ENCODE measurements at places on chromosomes 7 and 10. TPM values are rescaled to one million over a fixed set of nuclear protein-coding genes. Genes with fewer than 3 reads are reported as not detected.

PIP4K2A gene
- total RNA-seq = 60.9 TPM

TUBB8 gene
- 1.5 TPM for total RNA-seq

TUBAL3 gene
- not detected for total RNA-seq

LRCH4 gene
- 34.5 TPM for total RNA-seq

FKBP6 gene
- 0.19 TPM for total RNA-seq

LIPK gene
- total RNA-seq = not detected

ELFN1 gene
- total RNA-seq = 2.0 TPM

NAT16 gene
- total RNA-seq = 0.84 TPM

TAS2R41 gene
- total RNA-seq = not detected

SPDYE9 gene
- not detected for total RNA-seq

UCMA gene
- total RNA-seq = 4.1 TPM

TMEM213 gene
- not detected for total RNA-seq

DNA sequence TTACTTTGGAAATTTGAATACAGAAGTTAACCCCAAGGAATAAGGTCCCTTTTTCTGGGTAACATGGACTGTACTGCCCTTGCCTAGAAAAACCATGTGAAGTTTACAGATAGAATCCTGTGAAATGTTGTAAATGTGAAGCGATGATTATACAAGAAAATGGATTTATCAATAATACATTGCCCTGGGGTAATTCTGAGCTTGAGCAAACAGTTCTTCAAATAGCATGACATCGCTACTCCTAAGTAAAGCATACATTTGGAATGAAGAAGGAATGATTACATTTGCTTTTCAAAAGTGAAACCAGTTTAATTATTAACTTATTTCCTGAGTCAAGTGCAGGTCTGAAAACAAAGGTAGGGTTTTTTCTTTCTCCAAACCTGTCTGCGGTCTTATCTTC lies 43.3 kb upstream of the FZD8 start:
- DNase-seq = no peak

DNA sequence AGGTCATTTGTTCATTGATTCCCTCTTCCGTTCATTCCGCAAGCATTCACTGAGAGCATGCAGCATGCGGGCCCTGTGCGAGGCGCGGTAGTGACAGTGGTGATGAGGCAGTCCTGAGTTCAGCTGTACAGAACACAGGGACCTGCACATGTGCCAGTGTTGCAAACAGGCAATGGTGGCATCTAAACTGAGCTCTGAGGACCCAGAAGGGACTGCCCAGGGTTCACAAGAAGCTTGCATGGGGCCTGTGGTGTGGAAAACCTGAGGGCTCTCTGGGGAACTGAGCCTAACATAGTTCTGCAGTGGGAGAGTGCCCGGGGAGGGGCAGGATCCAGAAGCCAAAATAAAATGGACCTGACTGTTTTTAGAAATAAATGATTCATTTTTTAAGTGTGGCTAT lies 13.2 kb downstream of the ZNF488 start:
- peak; percentile 20 for DNase-seq

- no peak for DNase-seq
Measured at GRCh38 chr10:1651270-1651966, 85.9 kb downstream of the ADARB2 start.

DNA sequence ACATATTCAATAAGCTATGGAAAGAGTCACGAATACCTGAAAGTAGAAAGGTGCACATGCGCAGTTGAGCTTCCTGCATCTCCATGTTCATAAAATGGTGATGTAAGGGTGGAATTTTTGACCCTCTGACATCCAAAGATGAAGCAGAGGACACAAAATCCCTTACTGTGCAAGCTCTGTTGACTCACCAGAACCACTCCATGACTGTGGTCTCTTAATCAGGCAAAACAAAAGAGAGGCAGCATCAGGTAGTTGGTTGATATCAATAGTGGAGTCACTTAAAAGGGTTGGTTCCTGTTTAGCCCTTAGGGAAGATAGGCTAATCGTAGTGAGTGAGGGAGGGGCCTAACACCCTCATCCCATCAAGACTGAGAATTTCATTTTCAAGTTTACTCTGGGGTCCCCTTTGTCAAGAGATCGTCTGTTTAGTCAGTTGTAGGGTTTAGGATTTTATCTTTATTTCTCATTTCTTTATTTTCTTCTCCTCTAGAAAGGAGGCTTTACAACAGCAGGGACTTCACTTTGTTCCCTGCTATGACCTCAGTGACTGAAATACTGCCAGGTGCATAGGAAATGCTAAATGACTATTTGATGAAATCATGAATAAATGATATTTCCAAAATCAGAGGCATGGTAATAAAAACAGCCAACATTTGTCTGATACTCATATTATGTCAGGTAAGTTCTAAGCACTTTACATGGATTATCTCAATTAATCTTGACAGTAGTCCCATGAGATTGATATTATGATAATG lies 98.1 kb downstream of the CD36 start:
- DNase-seq = no peak

DNA sequence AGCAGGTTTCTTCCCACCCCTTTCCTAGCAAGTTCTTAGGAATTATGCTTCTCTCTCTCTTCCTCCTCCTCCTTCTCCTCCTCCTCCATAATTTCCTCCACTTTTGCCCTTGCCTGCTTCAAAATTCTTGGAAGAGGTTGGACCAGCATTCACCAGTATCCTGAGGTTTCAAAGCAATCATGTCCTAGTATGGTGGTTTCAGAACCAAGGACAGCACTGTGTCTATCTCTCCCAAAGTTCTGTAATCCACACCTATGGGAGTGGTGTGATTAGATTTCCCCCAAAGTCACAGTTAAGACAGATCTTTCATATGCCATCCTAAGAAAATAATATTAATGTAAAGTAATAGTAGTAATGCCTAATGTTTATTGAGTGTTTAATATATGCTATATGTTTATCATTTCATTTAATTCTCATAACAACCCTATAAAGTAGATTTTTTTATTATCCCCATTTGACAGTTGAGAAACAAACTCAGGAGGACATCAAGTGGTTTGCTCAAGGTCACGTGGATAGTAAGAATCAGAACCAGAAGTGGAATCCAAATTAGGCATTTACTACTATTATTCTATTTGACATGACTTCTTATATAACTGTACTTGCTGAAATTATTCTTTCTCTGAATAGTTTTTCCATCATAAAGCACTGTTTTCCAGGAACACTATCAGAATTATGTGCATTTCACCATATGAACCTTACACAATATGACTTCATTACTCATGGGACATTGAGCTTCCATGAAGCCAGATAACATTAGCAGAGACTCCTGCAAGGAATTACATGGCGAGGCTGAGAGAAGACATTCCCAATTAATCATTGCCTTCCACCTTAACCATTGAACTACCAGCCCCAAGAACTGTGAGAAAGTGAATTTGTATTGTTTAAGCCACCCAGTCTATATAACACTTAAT lies 91.4 kb downstream of the IPMK start:
- DNase-seq = no peak

DNA sequence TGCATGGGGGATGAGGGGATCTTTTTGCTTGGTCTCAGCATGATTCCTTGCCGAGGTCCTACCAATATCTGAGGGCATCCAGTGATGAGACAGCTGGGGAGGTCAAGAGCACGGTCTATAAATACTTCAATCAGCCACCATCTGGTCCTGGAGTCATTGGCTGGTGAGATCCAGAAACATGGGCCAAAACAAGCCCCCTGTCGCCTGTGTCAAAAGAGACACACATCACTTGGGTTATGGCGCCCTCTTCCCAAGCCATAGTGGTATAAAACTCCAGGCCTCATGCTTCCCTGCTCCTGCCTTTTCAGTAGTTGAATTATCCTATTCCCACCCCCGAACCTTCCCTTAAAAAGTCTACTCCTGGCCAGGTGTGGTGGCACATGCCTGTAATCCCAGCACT lies 60.9 kb downstream of the SLC35B4 start:
- no peak for DNase-seq

- no peak for DNase-seq
Measured at GRCh38 chr10:101797403-101798059, 14.3 kb upstream of the NPM3 start.

- no peak for DNase-seq
Measured at GRCh38 chr10:100347568-100348195, 649 bp downstream of the SCD start.

- no peak for DNase-seq
Measured at GRCh38 chr7:12258074-12258473, 47.0 kb downstream of the TMEM106B start.

- DNase-seq = no peak
Measured at GRCh38 chr10:44326474-44327030, 58.3 kb downstream of the CXCL12 start.

DNA sequence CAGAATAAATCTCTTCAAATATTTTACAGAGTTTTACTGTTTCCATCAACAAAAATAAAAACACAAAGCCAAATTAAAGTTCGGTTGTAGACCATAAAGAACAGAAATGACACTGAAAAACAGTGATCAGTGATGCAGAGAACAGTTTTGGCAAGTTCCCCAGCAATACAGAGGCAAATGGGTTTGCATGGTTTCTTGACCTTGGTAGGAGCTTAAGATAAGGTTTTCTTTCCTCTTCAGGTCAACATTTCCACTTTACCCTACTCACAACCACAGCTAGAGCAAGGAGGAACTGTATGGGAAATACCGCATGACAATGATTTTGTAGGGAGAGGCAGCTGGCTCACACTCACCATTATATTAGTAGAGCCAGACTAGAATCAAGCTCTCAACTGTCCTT lies 199.5 kb downstream of the SH2D4B start:
- DNase-seq = no peak

DNA sequence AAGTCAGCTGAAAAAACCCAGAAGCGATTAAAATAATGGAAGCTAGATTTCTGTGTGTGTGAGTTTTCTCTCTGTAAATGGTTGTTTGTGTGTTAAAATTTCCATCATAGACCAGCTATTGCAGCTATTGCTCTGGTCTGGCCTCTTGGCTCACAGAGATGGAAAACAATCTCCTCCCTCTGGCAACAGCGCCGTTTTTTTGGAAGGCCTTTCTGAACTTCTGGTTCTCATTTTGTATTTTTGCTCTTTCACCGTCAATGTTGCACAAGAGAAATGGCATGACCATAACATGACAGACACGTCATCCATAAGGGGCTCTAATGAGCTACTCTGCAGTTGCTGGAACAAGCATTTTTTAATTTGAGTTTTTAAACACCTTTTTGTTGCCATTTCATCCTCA lies 91.0 kb downstream of the CUBN start:
- no peak for DNase-seq

DNA sequence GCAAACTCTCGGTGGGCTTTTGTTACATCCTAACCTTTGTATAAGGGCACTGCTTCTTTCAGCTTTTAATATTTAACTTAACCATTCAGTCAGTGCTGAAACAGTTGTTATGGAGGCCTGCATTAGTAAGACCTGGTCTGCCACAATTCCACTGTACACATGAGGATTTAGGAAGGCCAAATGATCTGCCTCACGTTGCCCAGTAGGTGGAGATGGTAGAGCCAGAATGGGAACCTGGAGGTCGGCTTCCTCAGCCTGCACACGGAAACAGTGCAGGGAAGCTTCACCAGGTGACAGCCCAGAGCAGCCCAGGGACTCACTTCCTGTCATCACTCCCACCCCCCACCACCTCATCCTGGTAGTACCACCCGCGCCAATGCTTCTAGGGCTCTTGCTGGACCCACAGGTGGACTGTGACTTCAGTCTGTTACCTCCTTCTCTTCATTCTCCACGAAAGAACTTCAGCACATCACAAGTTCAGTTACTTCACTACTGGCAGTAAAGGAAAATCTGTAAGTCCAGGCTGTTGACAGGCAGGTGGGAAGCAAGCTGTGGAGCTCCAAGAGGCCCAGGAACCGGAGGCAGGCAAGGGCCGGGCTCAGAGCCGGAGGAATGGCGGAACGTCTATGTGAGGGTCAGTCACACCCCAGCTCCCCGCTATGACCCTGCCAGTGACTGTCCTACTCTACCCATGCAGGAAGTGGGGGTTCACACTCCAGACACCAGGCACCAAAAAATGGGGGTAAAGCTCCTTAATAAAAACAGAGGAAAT lies 480.3 kb upstream of the C7orf33 start:
- DNase-seq = no peak

GRCh38 chr10:130902471-130902870 lies 409.1 kb downstream of the TCERG1L start:
- no peak for DNase-seq

GRCh38 chr7:16889851-16890415 lies 8.2 kb upstream of the AGR3 start:
- DNase-seq = no peak

GRCh38 chr10:22479419-22479818 lies 134.1 kb downstream of the SPAG6 start:
- DNase-seq = no peak

- DNase-seq = peak; percentile 73
Measured at GRCh38 chr7:90119178-90119971, 34.9 kb upstream of the STEAP1 start.

DNA sequence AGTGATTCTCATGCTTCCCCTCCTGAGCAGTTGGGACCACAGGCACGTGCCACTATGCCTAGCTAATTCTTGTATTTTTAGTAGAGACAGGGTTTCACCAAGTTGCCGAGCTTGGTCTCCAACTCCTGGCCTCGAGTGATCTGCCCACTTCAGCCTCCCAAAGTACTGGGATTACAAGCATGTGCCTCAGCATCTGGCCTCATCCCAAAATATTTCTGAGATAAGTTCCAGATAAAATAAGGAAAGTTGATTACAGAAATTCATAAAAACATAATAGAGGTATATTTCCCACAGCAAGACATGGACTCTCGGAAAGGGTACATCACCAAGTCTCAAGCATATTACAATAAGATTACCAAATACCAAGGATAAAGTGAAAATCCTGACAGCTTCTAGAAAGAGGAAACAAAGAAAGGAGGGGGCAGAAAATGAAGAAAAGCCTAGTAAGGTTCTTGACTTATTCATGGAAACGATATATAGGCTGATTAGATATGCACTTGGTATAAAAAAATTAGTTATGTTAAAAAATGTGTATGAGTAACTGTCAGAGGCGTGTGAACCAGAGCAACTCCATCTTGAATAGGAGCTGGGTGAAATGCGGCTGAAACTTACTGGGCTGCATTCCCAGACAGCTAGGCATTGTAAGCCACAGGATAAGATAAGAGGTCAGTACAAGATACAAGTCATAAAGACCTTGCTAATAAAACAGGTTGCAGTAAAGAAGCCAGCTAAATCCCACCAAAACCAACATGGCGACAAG lies 35.0 kb downstream of the IQUB start:
- DNase-seq = no peak

GRCh38 chr10:49549640-49550346 lies 10.9 kb upstream of the ERCC6 start:
- DNase-seq = no peak

GRCh38 chr7:36712015-36712414 lies 12.3 kb downstream of the AOAH start:
- no peak for DNase-seq

DNA sequence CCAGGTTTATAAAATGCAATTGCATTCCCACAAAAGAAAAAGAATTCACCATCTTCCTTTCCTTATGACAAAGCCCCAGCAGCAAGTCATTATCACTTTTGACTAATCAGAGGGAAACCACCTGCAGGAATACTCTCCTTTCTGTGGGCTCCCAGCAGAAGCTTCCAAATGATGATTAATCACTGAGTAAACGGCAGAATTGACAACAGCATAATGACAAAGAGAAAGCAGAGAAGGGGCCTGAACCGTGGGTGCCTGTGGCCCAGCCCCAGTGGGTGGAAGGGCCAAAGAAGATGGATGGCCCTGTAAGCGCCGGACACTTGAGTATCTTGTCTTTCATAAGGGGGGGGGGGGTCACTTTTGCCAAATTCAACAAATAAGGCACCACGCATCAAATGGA lies 152.4 kb upstream of the NRBF2 start:
- no peak for DNase-seq

GRCh38 chr7:27220440-27220955 lies 20.6 kb upstream of the HOXA13 start:
- DNase-seq = no peak

Data from H1 (cell line).